ENCODE measurements at places on chromosomes 7 and 10.

DNA sequence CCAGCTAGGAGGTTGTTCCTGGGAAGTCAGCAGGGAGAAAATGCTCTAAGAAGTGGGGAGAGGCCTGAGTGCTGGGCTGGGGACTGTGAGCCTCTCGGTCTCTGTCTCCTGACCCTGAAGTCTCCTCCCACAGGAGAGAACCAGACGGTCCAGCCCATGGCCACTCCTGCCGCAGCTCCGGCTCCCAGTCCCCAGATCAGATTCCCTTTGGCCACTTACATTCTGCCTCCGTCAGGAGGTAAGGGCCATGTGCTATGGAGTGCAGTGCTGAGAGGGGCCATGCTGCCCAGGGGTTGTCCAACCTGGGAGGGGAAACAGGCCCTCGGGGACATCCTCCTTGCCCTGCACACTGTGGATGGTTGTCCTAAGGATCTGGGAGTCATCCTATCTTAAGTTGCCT is 21.3 kb upstream of the ZNF467 start:
- no peak for DNase-seq

GRCh38 chr7:117375380-117375779 is 51.9 kb downstream of the ASZ1 start:
- DNase-seq: no peak

DNA sequence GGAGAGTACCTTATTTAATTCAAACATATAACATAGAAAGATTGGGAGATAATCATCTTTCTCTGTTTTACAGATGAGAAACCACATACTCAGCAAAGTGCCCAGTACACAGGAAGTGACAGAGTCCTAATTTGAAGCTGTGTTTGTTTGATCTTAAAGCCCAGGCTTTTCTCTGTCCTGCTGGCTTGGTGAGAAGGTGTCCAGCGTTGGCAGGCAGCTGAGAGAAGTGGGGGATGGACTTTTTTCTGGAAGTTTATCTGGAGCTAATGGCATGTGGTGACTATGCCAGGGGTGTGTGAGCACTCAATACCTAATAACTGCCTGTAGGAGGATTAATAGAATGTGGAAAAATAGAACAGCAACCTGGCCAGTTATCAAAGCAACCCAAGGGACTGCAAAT is 60.8 kb downstream of the NPSR1 start:
- no peak for DNase-seq

GRCh38 chr7:118573085-118573484 is 348.6 kb downstream of the ANKRD7 start:
- no peak for DNase-seq

DNA sequence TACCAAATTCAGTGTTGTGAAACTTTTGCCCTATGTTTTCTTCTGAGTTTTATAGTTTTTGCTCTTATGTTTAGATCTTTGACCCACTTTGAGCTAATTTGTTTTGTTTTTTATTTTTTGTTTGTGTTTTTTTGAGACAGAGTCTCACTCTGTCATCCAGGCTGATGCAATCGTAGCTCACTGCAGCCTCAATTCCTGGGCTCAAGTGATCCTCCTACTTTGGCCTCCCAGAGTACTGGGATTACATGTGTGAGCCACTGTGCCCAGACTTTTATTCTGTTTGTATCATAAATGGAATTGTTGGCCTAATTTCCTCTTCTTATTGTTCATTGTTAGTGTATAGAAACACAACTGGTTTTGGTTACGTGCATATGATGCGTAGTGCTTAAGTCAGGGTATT is 43.2 kb upstream of the ZMIZ2 start:
- no peak for DNase-seq

DNA sequence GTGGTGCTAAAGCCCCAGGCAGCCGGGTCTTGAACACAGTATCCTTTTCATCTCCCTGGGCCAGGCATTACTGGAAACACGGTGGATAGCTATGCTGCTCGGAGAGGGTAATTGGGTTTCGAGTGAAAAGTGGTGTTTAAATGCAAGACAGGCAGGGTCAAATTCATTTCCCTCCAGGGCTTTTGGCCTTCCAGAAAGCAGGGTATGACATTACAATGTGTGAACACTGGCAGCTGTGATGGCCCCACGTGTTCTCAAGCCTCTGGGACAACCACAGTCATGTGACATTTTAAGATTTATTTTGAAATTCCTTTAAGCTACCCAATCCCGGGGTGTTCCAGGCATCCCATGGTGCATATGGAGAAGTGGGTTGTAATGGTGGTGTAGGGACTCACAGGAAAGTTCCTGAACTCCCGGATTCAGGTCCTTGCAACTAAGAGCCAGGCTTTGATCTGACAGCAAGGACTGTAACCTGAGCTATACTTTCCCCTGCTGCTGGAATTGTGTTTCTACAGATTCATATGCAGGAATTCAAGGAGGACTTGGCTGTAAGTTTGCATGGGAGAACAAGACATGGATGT is 46.8 kb downstream of the INSYN2A start:
- DNase-seq: peak; percentile 39

- no peak for DNase-seq
Observed at GRCh38 chr10:6068422-6068821, 6.3 kb upstream of the IL2RA start.

DNA sequence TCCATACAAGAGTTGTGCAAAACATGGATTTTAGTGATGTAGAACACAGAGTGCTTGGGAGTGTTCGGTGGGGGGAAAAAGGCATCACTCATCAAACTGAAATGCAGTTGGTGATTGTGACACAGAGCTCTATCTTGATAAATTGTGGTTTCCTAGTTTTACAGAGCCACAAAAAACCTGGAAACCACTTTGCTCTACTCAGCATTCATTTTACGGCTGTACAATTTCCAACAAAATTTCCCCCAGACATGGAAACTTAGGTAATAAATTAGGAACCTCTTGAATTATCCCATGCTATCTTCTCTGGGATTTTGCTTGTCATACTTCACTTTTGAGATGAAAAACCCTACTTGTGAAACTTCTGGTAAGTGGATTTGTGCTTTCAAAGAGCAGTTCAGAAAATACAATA is 614.9 kb upstream of the FZD8 start:
- peak; percentile 79 for DNase-seq

DNA sequence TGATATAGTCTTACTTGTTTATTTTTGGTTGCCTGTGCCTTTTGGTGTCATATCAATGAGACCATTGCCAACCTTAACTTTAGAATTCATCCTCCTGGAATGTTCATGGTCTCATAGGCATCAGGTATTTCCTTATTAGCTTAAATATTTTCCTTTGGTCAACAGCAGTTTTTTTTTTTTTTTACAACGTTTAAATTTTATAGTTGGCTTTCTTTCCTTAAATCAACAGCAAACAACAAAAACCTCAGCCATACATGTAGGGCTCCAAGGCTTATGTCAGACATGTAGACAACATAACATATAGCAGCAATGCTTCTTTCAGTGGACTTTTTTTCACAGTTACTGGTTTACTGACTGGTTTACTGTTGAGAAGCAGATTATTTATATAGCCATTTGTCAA is 22.7 kb downstream of the ENTPD7 start:
- DNase-seq: no peak

- no peak for DNase-seq
Observed at GRCh38 chr10:21885940-21886339, 117.6 kb downstream of the DNAJC1 start.

GRCh38 chr7:74575083-74575784 is 82.3 kb upstream of the GTF2I start:
- DNase-seq: peak; percentile 35

DNA sequence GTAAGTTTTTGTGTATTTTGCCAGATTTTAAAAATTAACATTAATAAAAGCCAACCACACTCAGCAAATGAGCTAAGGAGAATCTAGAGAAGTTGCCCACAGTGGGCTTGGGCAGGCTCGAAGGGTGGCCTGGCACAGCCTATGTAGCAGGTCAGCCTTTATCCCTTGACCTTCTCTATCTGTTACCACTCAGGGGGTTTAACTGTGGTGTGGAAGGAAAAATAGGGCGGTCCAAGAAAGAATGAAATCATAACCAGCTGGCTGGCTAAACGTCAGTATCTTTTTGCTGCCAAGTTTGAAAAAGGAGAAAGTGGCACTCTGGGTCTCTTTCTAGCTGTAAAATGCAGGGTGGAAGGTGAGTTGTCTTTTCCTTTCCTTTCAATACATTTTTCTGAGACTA is 130.3 kb upstream of the ASAH2 start:
- no peak for DNase-seq

GRCh38 chr7:7897949-7898515 is 70.6 kb upstream of the GLCCI1 start:
- DNase-seq: peak; percentile 57

GRCh38 chr7:96236198-96237039 is 85.5 kb downstream of the SLC25A13 start:
- DNase-seq: peak; percentile 90

DNA sequence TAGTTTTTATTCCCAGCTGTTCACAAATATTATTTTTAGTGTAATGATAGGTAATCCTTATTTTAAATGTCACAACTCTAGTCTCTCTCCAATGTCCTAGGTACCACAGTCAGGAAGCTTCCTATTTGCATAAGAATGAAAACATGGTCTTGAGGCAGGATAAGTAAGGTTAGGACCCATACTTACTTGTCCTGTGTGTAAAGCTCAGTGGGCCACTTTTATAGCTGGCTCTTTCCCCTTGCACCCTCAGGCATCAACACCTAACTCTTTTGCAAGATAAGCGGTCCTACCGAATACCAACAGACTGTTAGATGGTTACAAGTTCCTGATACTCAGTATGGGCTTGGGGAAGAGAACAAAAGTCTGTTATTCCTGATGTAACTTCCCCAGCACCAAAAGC is 986.9 kb downstream of the NRG3 start:
- no peak for DNase-seq

DNA sequence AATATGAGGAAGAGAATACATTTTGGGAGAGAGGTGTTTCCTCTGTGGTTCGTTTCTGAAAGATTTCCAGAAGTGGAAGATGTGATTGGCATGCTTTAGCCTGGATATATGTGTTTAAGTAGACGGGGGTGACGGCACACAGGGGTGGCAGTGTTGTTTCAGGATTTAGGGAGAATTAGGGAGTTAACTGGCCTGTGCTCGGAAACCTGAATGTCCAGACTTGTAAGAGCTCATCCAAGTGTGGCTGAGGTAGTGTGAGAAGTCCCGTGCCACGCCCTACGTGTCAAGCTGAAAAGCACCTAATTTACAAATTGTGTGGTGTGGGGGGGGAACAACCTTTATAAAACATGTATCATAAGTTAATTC is 1.1 kb downstream of the RALA start:
- peak; percentile 31 for DNase-seq

All from fibroblast of skin of abdomen (primary cell).